ENCODE measurements at places on chromosomes 2 and 18.

- no peak for DNase-seq
- H3K27ac ChIP-seq = no peak overlapping the region
- H3K4me3 ChIP-seq = no peak overlapping the region
- no peaks in the 10 kb centered on the region for H3K4me1 ChIP-seq
Measured at GRCh38 chr2:133655610-133656009, 87.3 kb upstream of the NCKAP5 start.

- H3K27me3 ChIP-seq = no peaks in the 10 kb centered on the region
- H3K4me3 ChIP-seq = no peak overlapping the region
- no peak for DNase-seq
- H3K27ac ChIP-seq = no peak overlapping the region
- no peaks in the 10 kb centered on the region for H3K36me3 ChIP-seq
- H3K4me1 ChIP-seq = no peaks in the 10 kb centered on the region
Measured at GRCh38 chr2:162149940-162150339, 2.1 kb downstream of the GCG start.

DNA sequence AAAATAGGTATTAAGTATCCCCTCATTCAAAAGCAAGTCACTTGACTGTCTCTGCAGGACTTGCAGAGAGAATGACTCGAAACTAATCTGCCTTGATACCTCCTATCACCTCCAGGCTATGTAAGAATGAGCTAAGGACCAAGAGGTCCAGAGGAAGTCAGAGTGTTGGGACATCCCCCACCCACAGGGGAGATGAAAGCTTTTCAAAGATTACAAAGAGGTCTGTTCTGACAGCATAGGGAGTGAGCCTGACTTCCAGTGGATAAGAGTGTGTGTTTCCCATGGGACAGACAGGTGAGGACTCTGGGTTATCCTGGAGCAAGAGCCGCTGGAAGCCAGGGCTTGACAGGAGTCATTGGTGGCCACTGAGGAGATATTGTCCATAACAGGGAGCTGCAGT, 85.0 kb upstream of the TACR1 start:
- no peaks in the 10 kb centered on the region for H3K36me3 ChIP-seq
- DNase-seq = no peak
- H3K27ac ChIP-seq = no peak overlapping the region
- no peak overlapping the region for H3K4me3 ChIP-seq
- no peaks in the 10 kb centered on the region for H3K4me1 ChIP-seq
- H3K27me3 ChIP-seq = no peaks in the 10 kb centered on the region

GRCh38 chr2:229261599-229261998, 9.5 kb downstream of the PID1 start:
- no peak overlapping the region for H3K4me3 ChIP-seq
- no peak for DNase-seq
- H3K27ac ChIP-seq = no peak overlapping the region
- no peaks in the 10 kb centered on the region for H3K27me3 ChIP-seq
- H3K36me3 ChIP-seq = no peaks in the 10 kb centered on the region
- no peaks in the 10 kb centered on the region for H3K4me1 ChIP-seq

GRCh38 chr18:49639643-49640391, 78.0 kb downstream of the LIPG start:
- H3K27me3 ChIP-seq = no peaks in the 10 kb centered on the region
- DNase-seq = no peak
- H3K36me3 ChIP-seq = no peaks in the 10 kb centered on the region
- H3K27ac ChIP-seq = no peak overlapping the region
- H3K4me3 ChIP-seq = no peak overlapping the region
- no peaks in the 10 kb centered on the region for H3K4me1 ChIP-seq

DNA sequence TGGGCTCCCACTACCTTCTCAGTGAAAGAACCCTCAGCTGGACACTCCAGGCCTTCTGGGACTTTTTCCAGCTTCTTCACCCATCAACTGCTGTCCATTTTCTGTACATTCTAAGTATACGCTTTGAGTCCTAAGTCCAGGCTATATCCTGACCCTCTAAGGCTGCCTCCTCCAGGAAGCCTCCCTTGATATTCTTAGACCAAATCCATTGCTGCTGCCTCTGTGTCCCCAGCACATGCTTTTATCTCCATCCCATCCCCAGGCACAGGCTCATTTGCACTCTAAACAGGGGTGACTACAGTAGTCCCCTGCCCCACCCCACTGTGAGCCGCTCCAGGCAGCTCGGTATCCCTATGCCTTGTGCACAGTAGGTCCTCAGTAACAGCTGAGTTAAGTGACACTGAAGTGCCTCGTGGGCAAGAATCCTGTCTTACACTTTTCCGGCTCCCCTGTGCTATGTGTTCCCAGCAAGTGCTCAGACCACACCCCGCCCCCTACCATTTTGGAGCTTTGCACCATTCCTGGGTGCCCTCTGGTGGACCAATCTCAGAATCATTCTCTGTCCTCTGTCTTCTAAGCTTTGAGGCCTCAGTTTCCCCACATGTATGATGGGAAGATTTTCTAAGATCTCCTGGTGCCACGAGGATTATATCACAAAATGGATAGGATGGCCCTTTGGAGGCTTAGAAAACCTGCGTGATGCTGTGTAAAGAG, 34.9 kb downstream of the EMX1 start:
- no peak overlapping the region for H3K27ac ChIP-seq
- H3K4me3 ChIP-seq = no peak overlapping the region

All from uterus (tissue), 4 donors.